ENCODE measurements at places on chromosomes 12 and 14. TPM values are rescaled to one million over a fixed set of nuclear protein-coding genes. Genes with fewer than 3 reads are reported as not detected.

DNA sequence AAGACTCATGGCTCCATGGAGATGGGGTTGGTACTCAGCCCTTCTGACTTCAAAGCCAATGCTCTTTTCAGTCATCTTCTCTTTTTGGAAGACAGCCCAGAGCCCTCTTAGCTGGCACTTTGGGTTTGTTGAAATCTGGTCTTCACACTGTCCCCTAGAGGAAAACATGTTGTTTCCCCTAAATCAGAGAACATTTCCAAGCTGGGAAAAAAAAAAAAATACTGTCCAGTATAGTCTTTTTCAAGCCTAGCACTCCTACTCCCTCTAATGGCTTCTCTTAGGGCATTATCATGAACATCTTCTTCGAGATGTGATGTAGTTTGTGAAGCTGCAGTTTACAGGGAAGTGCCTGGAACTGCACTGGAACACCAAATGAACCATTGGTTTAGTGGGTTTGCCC, 3.0 kb upstream of the ZC3H14 start:
- no peak for DNase-seq

DNA sequence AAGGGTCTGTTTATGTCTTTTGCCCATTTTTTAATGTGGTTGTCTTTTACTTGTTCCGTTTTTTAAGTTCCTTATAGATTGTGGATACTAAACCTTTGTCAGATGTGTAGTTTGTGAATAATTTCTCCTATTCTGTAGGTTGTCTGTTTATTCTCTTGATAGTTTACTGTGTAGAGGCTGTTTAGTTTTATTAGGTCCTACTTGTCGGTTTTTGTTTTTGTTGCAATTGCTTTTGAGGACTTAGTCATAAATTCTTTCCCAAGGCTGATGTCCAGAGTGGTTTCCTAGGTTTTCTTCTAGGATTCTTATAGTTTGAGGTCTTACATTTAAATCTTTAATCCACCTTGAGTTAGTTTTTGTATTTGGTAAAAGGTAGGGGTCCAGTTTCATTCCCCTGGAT, 33.9 kb downstream of the SLC39A9 start:
- no peak for DNase-seq

- peak; percentile 88 for DNase-seq
These were observed 804 bp downstream of the GAPDH start for GRCh38 chr12:6534945-6535696.

DNA sequence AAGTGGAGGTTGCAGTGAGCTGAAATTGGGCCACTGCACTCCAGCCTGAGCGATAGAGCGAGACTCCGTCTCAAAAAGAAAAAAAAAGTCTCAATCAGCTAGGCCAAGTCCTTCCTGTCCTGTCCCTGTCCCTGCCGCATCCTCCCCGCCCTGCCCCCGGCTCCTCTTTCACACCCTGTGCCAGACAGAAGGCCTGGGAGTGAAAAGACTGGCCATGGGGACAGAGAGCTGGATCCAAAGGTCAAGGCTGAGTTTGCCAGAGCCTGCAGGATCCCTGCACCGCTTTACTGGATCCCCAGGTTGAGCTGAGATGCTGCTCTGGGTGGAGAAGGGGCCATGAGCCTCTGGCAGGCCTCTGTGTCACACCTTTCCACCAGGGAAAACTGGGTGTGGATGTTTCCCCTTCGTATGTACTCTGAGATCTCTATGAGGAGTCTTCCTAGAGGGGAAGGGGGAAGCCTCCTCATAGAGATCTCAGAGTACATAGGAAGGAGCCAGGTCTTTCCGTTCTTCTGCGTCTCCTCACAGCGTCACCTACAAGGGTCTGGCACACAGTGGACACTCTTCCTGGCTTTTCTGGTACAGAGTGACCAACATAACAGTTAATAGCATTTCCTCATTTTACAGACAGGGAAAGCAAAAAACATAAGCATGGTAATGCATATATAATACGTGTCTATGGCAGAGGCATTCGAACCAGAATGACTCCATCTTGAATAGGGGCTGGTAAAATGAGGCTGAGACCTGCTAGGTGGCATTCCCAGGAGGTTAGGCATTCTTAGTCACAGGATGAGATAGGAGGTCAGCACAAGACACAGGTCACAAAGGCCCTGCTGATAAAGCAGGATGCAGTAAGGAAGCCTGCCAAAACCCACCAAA, 35.1 kb downstream of the NINJ2 start:
- DNase-seq, result no peak

GRCh38 chr12:15364221-15365160, 42.2 kb downstream of the PTPRO start:
- DNase-seq, result no peak

KRT2 gene
- not detected for total RNA-seq

DNA sequence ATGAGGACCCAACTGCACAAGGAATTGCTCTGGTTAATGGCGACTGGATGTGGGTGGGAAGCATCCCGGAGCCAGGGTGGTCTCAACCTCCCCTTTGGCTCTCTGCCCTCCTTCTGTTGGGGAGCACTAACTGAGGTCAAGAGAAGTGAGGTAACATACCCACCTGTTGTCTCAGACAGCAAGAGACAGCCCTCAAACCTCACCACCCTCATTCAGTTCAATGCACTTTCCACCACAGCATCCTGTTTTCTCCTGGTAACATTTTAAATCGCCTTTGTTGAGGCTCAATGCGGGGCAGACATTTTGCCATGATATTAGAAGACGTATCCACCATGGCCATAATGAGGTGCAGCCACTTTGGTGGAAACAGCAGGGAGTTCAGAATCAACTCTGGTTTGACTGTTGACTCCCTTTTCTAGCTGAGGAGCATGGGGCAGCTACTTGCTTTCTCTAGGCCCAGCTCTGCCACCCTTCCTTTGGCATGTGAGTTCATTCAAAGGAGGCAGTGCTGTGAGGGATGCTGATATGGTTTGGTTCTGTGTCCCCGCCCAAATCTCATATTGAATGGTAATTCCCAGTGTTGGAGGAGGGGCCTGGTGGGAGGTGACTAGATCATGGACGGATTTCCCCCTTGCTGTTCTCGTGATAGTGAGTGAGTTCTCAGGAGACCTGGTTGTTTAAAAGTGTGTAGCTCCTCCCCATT, 338.6 kb downstream of the PCNX1 start:
- DNase-seq, result no peak

DNA sequence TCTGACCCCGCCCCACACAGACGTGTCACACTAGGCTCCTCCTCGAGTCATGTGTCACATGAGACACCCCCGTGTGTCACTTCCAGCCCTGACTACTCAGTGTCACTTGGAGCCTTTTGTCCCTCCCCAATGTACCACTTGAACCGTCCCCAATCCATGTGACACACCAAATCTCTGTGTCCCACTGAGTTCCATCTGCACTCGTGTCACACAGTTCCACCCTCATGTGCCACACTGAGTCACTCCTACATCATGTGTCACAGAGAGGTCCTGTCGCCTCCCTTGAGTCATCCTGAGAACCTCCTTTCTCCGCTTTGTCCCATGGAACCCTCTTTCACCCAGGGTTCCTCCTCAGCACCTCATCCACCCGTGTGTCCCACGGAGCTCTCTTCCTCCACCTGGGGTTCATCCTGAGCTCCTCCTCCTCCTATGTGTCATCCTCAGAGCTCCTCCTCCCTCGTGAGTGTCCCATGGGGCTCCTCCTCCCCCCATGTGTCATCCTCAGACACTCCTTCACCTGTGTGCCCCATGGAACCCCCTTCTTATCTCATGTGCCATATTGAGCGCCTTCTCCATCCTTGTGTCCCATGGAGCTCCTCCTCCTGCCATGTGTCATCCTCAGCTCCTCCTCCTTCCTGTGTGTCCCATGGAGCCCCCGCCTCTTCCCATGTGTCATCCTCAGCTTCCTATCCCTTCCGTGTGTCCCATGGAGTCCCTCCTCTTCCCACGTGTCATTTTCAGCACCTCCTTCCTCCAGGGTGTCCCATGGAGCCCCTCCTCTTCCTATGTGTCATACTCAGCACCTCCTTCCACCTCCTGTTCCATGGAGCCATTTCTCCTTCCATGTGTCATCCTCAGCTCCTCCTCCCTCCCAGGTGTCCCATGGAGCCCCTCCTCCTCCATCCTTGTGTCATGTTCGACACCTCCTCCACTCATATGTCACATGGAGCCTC, 32.0 kb downstream of the RTL1 start:
- peak; percentile 21 for DNase-seq

DNA sequence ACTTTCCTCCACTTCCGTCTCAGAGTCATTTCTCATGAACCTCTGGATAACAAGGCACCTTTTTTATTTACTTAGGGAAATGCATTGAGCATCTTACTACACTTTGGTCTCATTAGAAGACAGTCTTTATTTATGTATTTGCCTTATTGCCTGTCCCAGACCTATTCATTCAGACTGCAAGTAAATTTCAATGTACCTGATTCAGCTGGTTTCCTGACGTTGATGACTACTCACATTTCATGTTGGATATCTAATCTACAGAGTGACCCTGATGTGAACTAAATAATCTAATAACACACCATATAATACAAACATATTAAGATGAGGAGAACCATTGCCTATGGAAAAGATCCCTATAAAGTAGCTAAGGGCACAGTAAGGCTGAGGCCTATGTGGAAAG, 267.7 kb downstream of the SLC6A15 start:
- DNase-seq, result no peak

GRCh38 chr12:116244474-116245090, 32.9 kb downstream of the MED13L start:
- no peak for DNase-seq

DNA sequence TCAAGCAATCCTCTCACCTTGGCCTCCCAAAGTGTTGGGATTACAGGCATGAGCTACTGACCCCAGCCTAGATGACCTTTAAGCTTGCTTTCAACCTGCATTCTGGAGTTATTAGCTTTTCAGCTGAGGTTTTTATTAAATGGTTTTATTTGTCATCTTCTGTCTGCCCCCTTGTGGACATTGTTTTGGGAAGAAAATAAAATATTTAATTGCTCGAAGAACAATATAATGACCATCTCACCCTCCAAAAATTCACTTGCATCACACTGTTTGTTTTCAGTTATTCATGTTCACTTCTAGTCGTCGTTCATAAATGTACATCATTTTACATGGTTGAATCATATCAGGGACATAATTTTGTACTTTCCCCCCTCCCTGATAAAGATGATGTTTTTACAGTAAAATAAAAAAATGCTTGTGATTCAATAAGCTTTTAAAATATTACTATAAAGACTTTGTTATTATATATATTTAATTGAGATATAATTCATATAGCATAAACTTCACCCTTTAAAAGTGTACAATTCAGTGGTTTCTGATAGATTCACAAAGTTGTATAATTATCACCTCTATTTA, 10.1 kb upstream of the SPATS2 start:
- DNase-seq, result no peak
